ENCODE measurements at places on chromosomes 12 and 14.
A peak's percentile ranks its signal among the peaks of the same experiment; 100 is the strongest.

DNA sequence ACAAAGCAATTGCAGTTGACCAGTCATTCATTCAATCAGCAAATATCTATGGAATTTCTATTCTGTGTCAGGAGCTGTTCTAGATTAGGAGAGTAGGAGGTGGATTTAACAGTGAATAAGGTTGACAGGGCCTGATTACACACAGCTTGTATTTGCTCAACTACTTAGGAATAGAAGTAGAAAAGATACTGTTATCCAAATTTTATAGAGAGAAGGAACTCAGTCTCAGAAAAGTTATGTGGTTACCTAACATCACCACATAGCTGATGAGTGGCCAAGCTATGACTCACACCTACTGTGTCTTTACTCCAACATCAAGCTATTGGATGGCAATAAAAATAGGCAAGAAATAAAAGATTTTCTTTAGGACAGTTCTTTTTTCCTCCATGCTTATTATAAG is 374.8 kb downstream of the RMST start:
- DNase-seq: peak; percentile 63

- no peak for DNase-seq
These were observed 221.0 kb downstream of the EMP1 start for GRCh38 chr12:13417516-13417915.

GRCh38 chr12:107469011-107469410 is 216.6 kb upstream of the PWP1 start:
- no peak for DNase-seq

DNA sequence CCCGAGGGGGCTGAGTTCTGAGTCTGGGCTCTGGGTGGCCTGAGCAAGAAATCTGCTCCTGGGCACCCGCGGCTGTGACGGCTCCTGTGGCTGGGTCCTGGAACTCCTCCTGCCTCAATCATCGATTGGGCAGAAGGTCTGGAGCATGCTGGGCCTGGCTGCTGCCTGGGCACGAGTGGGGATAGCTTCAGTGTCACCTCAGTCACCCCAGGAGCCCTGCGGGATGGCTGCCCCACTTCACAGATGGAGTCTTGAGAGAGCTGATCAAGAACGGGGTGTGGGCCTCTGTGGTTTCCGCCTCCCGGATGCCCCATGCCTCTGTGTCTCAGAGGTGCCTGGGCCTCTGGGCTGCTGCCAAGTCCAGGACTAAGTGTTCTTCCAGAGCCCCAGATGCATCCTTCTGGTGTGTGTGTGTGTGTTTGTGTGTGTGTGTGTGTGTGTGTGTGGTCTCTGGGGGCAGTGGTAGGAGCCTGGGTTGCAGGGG is 185.6 kb upstream of the C14orf180 start:
- no peak for DNase-seq

DNA sequence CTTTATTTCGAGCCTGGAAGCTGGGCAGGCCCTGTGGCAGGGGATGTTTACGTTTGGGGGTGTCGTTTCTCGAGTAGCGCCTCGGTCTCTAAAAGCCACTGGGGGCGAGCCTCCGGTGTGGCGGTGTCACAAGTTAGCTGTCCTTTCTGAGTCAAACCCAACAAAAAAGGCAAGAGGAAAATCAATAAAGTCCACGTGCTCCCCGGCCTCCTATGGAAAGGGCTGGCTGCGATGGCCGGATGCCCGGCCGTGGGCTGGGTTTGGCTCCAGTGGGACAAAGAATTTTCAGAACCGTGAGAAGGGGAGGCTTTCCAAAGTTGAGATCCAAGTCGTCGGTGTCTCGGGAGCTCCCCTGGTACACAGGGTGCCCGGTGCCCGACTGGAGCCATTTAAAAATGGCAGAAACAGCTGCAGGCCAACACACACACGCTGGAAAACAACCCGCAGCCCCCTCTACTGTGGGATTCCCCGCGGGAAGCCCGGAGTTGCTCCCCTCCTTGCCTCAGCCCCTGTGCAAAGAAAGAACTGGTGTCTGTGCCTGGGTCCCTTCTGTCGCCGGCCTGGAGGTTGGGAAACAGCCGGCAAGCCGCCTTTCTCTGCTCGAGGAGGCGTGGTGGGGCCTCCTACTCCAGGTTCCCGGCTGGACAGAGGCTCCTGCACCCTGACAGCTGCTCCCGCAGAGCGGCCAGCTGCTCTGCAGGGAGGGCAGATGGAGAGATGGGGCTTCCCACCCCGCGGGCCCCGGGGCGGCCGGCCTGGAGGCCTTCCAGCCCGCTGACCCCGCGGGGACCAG is 1.9 kb downstream of the BCL7A start:
- peak; percentile 69 for DNase-seq

- no peak for DNase-seq
These were observed 1600.5 kb upstream of the SEL1L start for GRCh38 chr14:83133981-83134645.

DNA sequence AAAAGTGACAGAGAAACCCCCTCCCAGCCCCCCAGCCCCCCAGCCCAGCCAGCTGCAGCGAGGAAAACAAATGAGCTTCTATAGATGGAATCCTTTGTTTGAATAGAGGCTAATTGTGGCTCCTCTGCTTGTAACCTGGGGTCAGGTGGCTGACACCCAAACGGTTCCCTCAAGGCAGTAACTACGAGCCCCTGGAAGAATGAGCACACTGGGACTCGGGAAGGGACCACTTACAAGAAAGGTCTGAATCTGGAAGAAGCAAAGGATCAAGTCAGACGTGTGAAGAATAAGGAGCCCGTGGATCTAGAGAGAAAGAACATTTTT is 108.7 kb upstream of the FUT8 start:
- DNase-seq: no peak

GRCh38 chr12:88472248-88472647 is 108.0 kb downstream of the KITLG start:
- DNase-seq: no peak

DNA sequence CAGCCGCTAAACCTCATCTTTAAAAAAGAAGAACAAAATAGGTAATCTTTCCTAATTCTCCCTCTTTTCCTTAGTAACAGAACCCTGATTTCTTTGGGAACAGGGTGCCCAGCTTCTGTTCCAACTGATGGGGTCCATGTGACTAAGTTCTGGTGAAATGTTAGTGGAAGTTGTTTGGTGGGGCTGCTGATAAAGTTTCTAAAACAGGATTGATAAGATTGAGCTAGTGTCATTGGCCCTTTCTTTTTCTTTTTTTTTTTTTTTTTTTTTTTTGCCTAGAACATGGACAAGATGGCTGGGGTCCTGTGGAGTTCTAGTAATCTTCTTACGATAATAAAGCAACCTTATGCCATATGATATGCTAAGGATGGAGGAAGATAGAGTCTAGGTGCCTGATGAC is 16.2 kb upstream of the TUBA1B start:
- no peak for DNase-seq

GRCh38 chr14:85556267-85556666 is 26.3 kb downstream of the FLRT2 start:
- no peak for DNase-seq

DNA sequence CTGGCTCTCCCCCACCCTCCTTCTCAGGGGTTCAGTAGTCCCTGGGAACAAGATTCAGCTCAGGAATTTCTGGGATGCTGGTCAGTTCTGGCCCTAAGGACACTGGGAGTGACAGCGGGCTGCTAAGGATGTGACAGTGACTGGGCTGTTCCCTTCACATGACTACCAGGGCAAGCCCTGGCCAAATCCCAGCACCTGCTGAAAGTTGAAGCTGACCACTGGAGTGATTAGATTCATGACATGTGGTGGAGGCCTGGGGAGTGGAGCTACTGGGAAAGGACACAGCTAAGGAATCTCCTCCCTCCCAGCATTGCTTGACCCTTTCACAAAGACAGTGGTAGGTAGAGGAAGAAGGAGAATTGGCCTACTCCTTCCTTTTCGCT is 204.9 kb downstream of the DAD1 start:
- no peak for DNase-seq

- no peak for DNase-seq
These were observed 517.4 kb downstream of the DIO2 start for GRCh38 chr14:79693935-79694334.

GRCh38 chr14:54639611-54640010 is 72.7 kb downstream of the SAMD4A start:
- DNase-seq: no peak

DNA sequence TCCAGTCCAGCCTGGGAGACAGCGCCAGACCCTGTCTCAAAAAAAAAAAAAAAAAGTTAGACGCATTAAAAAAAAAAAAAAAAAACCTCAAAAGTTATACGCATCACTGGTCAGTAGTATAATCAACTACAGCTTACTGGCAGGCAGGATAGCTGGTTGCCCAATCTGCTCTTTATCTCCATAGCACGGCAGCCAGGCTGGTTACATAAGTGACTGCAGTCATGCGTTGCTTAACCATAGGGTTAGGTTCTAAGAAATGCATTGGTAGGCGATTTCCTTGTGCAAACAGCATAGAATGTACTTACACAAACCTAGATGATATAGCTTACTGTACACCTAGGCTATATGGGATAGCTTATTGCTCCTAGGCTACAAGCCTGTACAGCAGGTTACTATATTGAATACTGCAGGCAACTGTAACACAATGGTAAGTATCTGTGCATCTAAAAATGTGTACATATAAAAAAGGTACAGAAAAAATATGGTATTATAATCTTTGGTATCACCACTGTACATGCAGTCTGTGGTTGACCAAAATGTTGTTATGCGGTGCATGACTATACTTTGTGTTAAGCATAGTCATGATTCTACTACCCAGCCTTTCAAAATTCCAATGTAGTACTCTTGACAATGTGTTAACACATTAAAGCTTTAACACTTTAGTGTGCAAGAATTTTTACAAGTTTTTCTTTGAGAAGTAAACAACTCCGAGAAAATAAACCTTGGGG is 8.1 kb downstream of the L2HGDH start:
- peak; percentile 86 for DNase-seq

DNA sequence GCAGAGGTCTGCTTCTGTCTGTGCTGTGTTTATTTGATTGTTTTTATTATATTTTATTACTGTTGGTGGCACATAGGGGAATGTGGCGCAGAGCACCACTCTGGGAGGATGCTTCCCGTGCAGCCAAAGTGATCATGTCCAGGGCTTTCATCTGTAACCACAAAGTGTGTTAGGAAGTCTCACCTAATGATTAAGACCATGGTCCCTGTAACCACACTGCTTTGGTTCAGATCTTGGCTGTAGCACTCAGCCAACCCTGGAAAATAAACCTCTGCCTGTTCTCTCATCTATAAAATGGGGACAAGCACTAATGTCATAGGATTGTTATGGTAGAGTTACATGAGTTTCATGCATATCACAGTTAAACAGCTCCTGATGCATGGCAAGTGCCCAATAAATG is 1.9 kb downstream of the RESF1 start:
- peak; percentile 65 for DNase-seq

DNA sequence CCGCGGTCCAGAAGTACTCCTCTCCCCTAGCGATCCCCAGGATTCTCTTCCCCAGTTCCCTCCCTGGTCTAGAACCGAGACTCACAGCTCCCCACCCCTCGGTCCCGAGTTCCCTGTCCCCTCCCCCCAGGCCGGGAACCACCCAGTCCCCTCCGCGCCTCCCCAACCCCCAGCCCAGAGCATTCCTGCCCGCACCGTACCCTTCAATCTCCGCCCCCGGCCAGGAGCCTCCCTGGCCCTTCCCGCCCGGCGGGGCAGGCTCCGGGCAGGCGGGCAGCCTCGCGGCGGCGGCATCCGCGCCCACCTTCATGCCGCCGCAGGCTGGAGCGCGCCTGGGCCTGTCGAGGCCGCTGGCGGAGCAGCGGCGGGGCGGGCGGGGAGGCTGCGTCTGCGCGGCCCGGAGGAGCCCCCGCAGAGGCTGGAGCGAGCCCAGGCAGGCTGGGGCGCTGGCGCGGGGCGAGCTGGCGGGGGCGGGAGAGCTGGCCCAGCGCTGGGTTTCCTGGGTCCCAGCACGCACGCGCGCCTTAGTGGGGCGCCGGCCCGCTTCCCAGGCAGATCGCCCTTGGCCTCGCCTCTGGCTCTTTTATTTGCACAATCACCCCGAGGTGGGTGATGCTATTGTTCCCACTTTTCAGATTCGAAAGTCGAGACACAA is 22.2 kb upstream of the GPR132 start:
- peak; percentile 72 for DNase-seq

DNA sequence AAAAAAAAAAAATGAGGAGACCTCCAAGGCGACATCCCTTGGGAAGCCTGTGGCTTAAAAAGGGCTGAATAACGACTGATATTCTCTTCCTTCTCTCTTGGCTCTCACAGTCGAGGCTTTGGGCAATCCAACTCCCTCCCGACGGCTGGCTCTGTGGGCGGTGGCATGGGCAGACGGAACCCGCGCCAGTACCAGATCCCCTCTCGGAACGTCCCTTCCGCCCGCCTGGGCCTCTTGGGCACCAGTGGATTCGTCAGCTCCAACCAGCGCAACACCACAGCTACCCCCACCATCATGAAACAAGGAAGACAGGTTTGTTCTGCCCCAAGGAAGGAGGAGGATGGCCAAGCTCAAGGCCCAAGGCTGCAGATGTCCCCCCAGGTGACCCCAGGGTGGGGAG is 127.8 kb downstream of the GCH1 start:
- no peak for DNase-seq

GRCh38 chr12:57614178-57614947 is 3.1 kb downstream of the ARHGEF25 start:
- DNase-seq: no peak

- DNase-seq: peak; percentile 57
These were observed 37.8 kb upstream of the ATF7IP start for GRCh38 chr12:14327711-14328110.

DNA sequence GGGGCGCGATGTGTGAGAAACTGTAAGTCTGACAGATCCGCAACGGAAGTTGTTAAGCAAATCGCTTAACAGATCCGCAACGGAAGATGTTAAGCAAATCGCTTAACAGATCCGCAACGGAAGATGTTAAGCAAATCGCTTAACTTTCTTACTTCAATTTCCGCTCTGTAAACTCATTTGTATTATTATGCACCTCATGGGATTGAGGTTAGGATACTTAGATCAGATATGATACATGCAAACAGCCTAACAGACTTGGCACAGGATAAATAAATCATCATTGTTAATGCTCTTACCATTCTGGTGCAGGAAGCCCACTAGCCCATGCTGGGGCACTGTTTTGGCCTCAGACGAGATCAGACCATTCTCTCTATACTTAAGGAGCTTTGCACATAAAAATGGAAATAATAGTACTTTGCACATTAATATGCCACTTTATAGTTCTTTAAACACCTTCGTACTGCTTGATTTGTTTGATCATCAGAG is 399 bp downstream of the NCAPD2 start:
- peak; percentile 37 for DNase-seq

- peak; percentile 41 for DNase-seq
These were observed 184.8 kb downstream of the SLC16A7 start for GRCh38 chr12:59780605-59781135.

DNA sequence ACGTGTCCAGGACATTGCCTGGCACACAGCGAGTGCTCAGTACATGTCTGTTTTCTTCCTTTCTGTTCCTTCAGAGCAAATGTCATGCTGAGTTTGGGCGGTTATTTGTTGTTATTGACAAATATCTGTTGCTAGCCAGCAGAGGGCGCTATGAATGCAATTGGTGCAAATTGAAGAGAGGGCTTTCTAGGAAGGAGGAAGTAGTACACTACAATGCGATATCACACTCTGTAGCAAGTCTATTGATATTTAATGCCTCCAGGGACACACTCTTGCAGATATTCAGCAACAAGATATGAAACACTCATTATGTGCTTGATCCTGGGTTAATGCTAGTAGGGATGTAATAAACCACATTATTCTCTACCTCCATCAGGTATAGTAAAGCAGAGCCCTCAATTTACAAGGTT is 267.3 kb upstream of the SRRM4 start:
- DNase-seq: peak; percentile 44

Measured in kidney tubule cell (primary cell).